Sigmoid colon (tissue), 7 donors: ENCODE measurements at places on chromosomes 16 and 17. TPM values are rescaled to one million over a fixed set of nuclear protein-coding genes. Genes with fewer than 3 reads are reported as not detected.

GRCh38 chr17:79047923-79048825 is 24.2 kb downstream of the C1QTNF1 start:
- peaks cover 10% of the 10 kb centered on the region for H3K4me1 ChIP-seq
- peak overlapping the region; percentile 43 for H3K27ac ChIP-seq
- H3K36me3 ChIP-seq: peaks cover 21% of the 10 kb centered on the region
- H3K4me3 ChIP-seq: no peak overlapping the region

GRCh38 chr17:44363613-44364159 is at the start of gene FAM171A2:
Gene FAM171A2 (minus strand): TSS chr17:44363853. CDS start chr17:44363714, 139 bp downstream.
- peak within 1 kb of the TSS; percentile 54 for H3K4me3 ChIP-seq
- H3K27me3 ChIP-seq: peaks cover 18% of the 10 kb centered on the region
- H3K27ac ChIP-seq: peak within 1 kb of the TSS; percentile 43
- peaks cover 19% of the 10 kb centered on the region for H3K4me1 ChIP-seq
- DNase-seq: no peak
- H3K36me3 ChIP-seq: no peaks in the 10 kb centered on the region

DNA sequence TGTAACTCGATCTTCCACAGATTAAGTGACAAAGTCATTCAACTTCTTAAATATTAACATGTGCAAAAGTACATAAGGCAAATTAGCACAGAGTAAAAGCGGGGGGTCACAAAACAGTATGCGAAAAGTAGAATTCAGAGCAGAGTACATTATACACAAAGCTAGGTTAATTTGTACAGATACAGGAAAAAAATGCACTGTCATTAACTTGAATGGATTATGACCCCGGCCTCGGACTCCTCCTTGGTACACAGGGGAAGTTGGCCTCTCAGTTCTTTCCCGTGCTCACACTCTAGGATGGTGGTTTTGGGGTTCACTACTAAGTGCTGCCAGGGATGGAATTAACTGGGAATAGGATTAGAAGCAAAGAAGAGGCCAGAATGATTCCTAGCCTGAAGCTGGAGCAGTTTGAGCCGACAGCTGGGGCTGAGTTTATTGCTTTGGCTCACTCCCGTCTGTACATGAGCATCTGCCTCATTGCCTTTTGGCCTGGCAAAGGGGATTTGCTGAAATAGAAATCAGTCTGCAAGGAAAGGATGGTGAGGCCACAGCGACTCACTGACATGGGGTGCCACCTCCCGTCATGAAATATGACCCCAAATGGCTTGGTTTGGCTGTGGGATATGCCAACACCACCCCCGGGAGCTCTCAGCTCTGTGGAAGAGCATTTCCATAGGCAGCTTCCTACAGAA is 23.6 kb downstream of the NTN1 start:
- no peaks in the 10 kb centered on the region for H3K36me3 ChIP-seq
- no peaks in the 10 kb centered on the region for H3K4me1 ChIP-seq
- H3K27ac ChIP-seq: peak overlapping the region; percentile 22
- no peaks in the 10 kb centered on the region for H3K27me3 ChIP-seq
- no peak for DNase-seq

DNA sequence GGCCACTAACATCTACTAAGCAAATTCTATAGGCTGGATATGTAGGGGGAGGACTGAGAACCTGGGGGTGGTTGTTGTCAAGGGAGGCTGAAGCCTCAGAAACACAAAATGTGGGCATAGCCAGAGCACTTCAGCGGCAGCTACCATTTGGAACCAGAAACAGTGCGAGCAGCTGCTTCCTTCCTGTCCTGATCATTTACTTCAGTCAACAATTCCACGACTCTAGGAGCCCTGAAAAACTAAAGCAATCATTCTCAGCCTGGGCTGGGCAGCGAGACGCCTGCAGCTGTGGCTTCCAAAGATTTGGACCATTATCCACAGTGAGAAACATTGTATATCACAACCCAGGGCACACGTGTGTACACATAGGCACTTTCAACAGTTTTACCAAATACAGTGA is 93.9 kb upstream of the WSCD1 start:
- no peaks in the 10 kb centered on the region for H3K4me1 ChIP-seq
- DNase-seq: no peak
- no peak overlapping the region for H3K27ac ChIP-seq
- H3K27me3 ChIP-seq: no peaks in the 10 kb centered on the region
- H3K4me3 ChIP-seq: no peak overlapping the region

DNA sequence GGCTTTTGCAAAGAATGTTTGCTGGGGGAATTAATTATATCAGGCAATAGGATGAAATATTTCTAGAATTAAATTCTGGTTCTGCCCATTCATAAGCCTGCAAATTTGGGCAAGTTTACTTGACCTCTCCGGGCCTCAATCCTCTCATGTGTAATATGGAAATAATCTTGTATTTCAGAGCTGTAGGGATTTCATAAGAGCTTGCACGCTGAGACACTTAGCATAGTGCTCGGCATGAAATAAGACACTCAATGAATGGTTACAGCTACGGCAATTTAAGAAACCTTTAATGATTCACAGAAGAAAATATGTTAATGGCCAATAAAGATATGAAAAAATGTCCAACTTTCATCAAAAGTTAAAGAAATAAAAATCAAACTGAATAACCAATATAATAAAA is 40.6 kb upstream of the PITPNM3 start:
- DNase-seq: no peak
- no peak overlapping the region for H3K27ac ChIP-seq
- no peak overlapping the region for H3K4me3 ChIP-seq
- H3K27me3 ChIP-seq: no peaks in the 10 kb centered on the region
- peaks cover 35% of the 10 kb centered on the region for H3K36me3 ChIP-seq

GRCh38 chr16:67169642-67170167 is 633 bp upstream of the NOL3 start:
- no peaks in the 10 kb centered on the region for H3K36me3 ChIP-seq
- H3K4me1 ChIP-seq: no peaks in the 10 kb centered on the region
- H3K27me3 ChIP-seq: peaks cover 14% of the 10 kb centered on the region
- no peak for DNase-seq
- H3K27ac ChIP-seq: peak overlapping the region; percentile 90

GRCh38 chr17:71825687-71826086 is 295.1 kb upstream of the SOX9 start:
- H3K27me3 ChIP-seq: no peaks in the 10 kb centered on the region
- no peak for DNase-seq
- H3K36me3 ChIP-seq: no peaks in the 10 kb centered on the region
- no peak overlapping the region for H3K4me3 ChIP-seq
- H3K27ac ChIP-seq: no peak overlapping the region

GRCh38 chr17:15462976-15463772 is 4.2 kb downstream of the CDRT4 start:
- H3K27me3 ChIP-seq: no peaks in the 10 kb centered on the region
- DNase-seq: peak; percentile 78
- H3K27ac ChIP-seq: peak overlapping the region; percentile 66
- H3K4me3 ChIP-seq: no peak overlapping the region
- no peaks in the 10 kb centered on the region for H3K36me3 ChIP-seq
- H3K4me1 ChIP-seq: peaks cover 60% of the 10 kb centered on the region

DNA sequence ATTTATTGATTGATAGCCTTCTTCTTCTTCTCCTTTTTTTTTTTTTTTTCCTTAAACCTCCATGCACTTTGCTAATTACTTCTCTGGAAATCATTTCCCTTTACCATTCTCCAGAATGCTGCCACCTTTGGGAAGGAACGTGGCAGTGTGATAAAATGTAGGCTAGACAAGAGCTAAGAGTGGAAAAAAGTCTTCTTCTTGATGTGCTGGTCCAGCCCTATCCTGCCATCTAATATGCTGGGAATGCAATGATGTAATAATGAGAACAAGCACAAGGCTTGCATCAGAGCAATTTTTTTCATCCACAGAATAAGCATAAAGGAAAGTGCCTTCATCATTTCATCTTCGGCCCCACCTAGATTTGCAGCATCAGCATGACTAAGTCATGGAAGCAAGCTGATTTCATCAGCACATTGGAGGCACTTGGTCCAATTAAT is 128.7 kb upstream of the ZFHX3 start:
- H3K4me3 ChIP-seq: no peak overlapping the region
- H3K4me1 ChIP-seq: peaks cover 16% of the 10 kb centered on the region
- no peaks in the 10 kb centered on the region for H3K27me3 ChIP-seq
- H3K36me3 ChIP-seq: no peaks in the 10 kb centered on the region
- DNase-seq: no peak

DNA sequence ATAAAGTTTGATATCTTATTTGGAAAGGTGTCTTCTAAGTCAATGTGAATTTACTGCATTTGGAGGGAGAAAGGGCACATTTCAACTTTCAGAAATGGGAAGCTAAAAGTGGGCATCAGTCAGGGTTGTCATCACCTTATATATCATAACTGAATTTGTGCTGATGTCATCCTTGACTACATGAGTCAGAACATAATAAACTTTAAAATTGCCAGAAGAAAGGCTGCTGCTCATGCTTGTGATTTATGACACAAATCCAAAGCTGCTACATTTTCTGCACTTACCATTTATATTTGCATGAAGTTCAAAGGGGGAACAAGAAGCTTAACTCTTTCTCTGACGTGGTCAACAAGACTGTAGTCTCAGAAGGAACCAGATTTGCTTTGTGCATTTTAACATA is 196.6 kb downstream of the UTP18 start:
- no peaks in the 10 kb centered on the region for H3K4me1 ChIP-seq
- no peaks in the 10 kb centered on the region for H3K36me3 ChIP-seq
- H3K4me3 ChIP-seq: no peak overlapping the region

GRCh38 chr17:56896968-56897359 is 16.9 kb downstream of the TRIM25 start:
- H3K27ac ChIP-seq: no peak overlapping the region
- H3K4me1 ChIP-seq: no peaks in the 10 kb centered on the region
- peaks cover 63% of the 10 kb centered on the region for H3K36me3 ChIP-seq

DNA sequence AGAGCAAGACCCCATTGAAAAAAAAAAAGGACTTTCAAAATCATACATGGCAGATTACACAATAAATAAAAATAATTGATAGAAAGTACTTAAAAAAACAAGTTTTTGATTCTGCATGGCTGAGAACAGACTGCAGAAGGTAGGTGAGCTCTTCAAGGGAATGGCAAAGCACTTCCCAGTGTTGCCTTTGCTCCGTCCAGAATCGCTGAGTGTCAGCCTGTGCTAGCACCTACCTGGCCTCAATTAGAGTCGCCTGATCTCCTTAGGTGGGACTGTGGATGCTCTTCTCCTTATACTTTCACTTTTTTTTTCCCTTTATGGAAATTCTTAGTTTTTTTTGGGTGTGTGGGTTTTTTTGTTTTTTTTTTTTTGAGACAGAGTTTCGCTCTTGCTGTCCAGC is 6.0 kb upstream of the TMEM220 start:
- H3K36me3 ChIP-seq: no peaks in the 10 kb centered on the region
- H3K27ac ChIP-seq: no peak overlapping the region
- H3K4me3 ChIP-seq: no peak overlapping the region
- H3K4me1 ChIP-seq: no peaks in the 10 kb centered on the region
- no peak for DNase-seq
- no peaks in the 10 kb centered on the region for H3K27me3 ChIP-seq

- H3K4me1 ChIP-seq: no peaks in the 10 kb centered on the region
- no peaks in the 10 kb centered on the region for H3K27me3 ChIP-seq
- DNase-seq: no peak
- H3K27ac ChIP-seq: no peak overlapping the region
- no peaks in the 10 kb centered on the region for H3K36me3 ChIP-seq
Measured at GRCh38 chr16:80103463-80103862, 437.3 kb upstream of the DYNLRB2 start.

GRCh38 chr17:30917050-30917449 is 4.7 kb upstream of the ADAP2 start:
- H3K36me3 ChIP-seq: no peaks in the 10 kb centered on the region
- H3K4me3 ChIP-seq: no peak overlapping the region
- DNase-seq: no peak
- H3K4me1 ChIP-seq: peaks cover 6% of the 10 kb centered on the region

GRCh38 chr16:20259541-20259940 is 67.8 kb downstream of the GP2 start:
- no peaks in the 10 kb centered on the region for H3K4me1 ChIP-seq
- H3K27me3 ChIP-seq: no peaks in the 10 kb centered on the region
- no peaks in the 10 kb centered on the region for H3K36me3 ChIP-seq
- no peak overlapping the region for H3K4me3 ChIP-seq
- DNase-seq: no peak
- no peak overlapping the region for H3K27ac ChIP-seq

DNA sequence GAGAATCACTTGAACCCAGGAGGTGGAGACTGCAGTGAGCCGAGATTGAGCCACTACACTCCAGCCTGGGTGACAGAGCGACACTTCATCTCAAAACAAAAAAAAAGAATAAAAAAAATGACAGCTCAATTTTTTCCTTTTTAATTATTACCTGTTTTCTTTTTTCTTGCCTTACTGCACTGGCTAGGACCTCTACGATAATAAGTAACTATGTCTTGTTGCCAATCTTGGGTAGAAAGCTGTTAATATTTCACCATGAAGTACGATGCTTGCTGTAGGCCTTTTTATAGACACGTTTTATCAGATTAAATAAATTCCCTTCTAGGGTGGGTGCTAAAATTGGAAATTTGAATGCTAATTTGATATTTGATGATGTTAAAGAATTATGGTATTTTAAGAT is 82.8 kb downstream of the GLG1 start:
- H3K27me3 ChIP-seq: no peaks in the 10 kb centered on the region
- H3K4me3 ChIP-seq: no peak overlapping the region
- no peaks in the 10 kb centered on the region for H3K36me3 ChIP-seq
- H3K27ac ChIP-seq: no peak overlapping the region

DNA sequence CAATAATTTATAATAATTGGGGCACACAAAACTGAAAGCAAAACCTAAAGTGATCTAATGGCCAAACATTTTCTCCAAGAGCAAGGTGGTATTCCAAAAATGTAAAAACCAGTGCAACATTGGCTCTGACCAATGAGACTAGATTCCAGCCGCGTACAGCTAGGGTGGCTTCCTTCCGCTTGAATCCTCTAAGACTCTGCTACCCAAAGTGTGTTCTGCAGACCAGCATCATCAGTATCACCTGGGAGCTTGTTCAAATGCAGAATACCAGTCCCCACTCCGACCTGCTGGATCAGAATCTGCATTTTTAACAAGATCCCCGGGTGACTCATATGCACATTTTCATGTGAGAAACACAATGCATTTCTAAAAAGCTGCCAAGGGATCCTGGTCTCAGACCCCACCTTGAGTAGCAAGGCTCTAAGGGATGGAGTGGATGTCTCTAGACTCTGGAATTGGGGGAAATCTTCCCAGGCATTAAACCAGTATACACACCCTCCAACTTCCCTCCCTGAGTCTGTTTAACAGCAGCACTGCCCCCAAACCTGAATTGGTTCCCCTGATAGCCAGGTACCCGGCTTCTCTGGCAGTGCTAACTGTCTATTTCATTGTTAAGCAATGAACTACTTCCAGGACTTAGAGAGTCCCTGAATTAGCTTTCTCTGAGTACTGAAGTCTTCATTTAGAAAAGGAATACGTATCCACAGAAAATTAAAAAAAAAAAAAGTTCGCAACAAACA is 118.2 kb downstream of the HS3ST2 start:
- H3K36me3 ChIP-seq: no peaks in the 10 kb centered on the region
- peaks cover 27% of the 10 kb centered on the region for H3K27me3 ChIP-seq
- no peaks in the 10 kb centered on the region for H3K4me1 ChIP-seq

- H3K27me3 ChIP-seq: no peaks in the 10 kb centered on the region
- peak overlapping the region; percentile 15 for H3K27ac ChIP-seq
- H3K4me1 ChIP-seq: no peaks in the 10 kb centered on the region
- H3K4me3 ChIP-seq: no peak overlapping the region
- peak; percentile 27 for DNase-seq
- no peaks in the 10 kb centered on the region for H3K36me3 ChIP-seq
Measured at GRCh38 chr16:74603848-74604247, 3.1 kb downstream of the GLG1 start.

Gene ENPP7
- not detected for total RNA-seq

Gene MYOCD
- total RNA-seq: 108 TPM

Gene PYY
- not detected for total RNA-seq

Gene KRT31
- total RNA-seq: not detected

Gene OR1A1
- total RNA-seq: not detected

Gene CCL16
- 1.1 TPM for total RNA-seq

Gene SHISA9
- 6.1 TPM for total RNA-seq

Gene UTS2R
- total RNA-seq: not detected

Gene CD300LD
- total RNA-seq: not detected

Gene DOC2B
- total RNA-seq: 2.5 TPM

Gene KRT23
- total RNA-seq: not detected

Gene RANBP10
- 7.7 TPM for total RNA-seq

Gene GAS2L2
- not detected for total RNA-seq

Gene HP
- 0.49 TPM for total RNA-seq
